Liver (tissue), 10 donors: ENCODE measurements at places on chromosomes 5 and 9. TPM values are rescaled to one million over a fixed set of nuclear protein-coding genes. Genes with fewer than 3 reads are reported as not detected.
A peak's percentile ranks its signal among the peaks of the same experiment; 100 is the strongest.

- DNase-seq, result no peak
Observed at GRCh38 chr5:139763930-139764791, 31.4 kb upstream of the PSD2 start.

Gene GRXCR2
- not detected for polyA plus RNA-seq

GRCh38 chr9:71895117-71895516 is 15.9 kb downstream of the ABHD17B start:
- DNase-seq, result no peak

Gene GABBR2
- polyA plus RNA-seq, result 0.03 TPM

Gene SNCB
- polyA plus RNA-seq, result not detected

DNA sequence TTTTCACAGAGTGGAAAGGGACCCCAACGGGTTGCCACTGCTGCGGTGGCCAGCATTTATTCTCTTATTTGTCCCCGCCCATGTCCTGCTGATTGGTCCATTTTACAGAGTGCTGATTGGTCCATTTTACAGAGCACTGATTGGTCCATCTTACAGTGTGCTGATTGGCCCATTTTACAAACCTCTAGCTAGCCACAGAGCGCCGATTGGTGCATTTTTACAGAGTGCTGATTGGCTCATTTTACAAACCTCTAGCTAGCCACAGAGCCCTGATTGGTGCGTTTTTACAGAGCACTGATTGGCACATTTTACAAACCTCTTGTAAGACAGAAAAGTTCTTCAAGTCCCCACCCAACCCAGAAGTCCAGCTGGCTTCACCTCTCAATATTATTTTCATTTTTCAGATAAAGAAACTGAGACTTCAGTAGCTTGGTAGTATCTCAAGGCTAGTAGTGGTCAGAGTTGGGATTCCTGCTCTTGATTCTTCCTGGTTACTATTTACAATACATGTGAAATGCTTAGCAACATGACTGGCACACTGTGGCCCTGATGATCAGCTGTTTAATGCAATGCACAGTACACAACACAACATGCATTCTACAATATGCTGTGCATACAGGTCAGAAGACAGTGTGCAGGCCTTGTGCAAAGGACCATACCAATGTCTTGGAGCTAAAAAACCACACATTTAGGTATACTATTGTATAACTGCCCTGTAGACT is 63.6 kb upstream of the BOD1 start:
- no peak for DNase-seq

Gene TEX48
- not detected for polyA plus RNA-seq

Gene FOXD1
- not detected for polyA plus RNA-seq

DNA sequence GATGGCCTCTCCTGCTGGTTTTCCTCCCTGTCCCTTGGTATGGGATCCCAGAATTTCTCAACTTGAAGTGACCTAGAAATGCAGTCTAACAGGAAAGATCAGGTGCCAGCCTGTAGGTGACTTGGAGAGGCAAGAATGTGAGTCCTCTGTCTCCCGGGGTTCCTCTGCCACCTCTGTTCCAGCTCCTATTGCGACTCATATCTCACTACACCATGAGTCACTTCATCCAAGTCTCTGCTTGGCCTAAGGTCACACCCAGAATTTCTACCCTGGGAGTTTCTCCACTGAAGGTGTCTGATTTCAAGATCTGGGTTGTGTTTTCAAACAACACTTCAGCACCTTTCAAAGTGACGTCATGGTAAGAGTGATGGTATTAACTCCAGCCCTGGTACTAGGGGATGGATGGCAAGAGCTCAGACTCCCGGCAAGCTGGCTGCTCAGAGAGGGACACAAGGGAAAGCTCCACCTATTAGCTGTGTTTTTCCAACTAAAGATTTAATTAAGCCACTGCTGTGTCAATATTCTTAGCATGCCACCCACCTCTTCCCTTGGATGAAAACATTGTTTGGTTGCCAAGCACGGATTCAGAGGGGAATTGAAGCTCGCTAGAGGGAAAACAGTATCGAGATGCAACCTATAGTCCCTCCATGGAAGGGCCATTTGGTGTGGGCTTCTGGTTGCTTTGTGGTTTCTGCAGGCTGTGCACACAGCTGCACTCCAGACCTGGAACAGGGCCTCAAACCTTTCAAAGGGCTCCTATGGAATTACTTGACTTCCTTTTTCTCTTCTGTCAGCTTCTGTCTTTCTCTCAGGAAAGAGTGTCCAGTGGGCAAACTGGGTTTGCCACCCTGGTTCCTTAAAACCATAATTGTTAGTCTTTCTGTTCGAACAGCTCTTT is 205.7 kb downstream of the GAS1 start:
- DNase-seq, result no peak

DNA sequence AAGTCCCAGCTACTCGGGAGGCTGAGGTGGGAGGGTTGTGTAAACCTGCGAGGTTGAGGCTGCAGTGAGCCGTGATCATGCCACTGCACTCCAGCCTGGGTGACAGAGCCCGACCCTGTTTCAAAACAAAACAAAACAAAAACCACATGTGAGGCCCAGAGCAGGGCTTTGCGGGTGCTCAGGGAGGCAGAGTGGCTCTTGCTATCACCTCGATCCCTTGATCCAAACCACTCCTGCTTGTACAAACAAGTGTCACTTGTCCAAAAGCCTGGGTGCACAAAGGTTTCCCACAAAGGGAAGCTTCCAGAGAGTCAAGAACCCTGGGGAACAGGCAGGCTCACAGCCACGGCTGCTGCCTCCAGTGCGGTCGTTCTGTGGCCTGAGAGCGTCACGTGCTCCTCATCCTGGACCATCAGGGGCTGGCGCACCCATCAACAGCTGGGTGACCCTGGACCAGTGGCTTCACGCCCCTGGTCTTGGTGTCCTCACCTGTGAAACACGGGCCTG is 162.7 kb downstream of the C9orf50 start:
- no peak for DNase-seq

Gene CER1
- polyA plus RNA-seq, result not detected

Gene C9orf153
- polyA plus RNA-seq, result 0.26 TPM

- DNase-seq, result no peak
Observed at GRCh38 chr5:124825250-124825982, 79.0 kb upstream of the ZNF608 start.

DNA sequence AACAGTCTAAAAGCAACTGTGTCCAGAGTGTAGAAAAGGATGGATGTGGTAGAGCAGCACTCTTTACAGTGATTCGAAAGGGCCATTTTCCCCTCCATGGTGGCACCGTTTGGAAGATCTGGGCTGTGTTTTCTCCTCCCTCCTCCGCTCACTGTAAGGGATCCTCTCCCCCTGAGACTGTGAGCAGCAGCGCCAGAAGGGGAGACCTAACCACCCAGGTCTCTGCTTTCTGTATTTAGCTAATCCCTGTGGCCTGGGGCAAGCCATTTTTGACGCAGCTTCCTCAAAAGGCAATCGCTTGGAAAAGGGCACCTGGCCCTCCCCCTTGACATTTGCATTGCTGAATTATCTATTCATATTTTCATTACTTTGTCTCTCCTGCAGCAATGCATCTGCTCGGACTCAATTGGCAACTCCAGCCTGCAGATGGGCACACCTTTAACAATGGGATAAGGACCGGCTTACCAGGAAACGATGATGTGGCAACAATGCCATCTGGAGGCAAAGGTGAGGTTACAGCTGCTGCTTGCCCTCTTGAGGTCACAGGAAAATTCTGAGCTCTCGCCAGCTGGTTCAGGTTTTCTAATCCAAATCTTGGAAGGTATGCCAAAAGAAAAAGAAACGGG is 244.3 kb upstream of the WWC1 start:
- DNase-seq, result peak; percentile 40

- DNase-seq, result no peak
Observed at GRCh38 chr5:79846198-79846521, 144.9 kb downstream of the MTX3 start.

Gene SLC46A2
- 0.01 TPM for polyA plus RNA-seq

- DNase-seq, result no peak
Observed at GRCh38 chr9:18536554-18536953, 62.6 kb downstream of the ADAMTSL1 start.

Gene PCDHA9
- polyA plus RNA-seq, result not detected

DNA sequence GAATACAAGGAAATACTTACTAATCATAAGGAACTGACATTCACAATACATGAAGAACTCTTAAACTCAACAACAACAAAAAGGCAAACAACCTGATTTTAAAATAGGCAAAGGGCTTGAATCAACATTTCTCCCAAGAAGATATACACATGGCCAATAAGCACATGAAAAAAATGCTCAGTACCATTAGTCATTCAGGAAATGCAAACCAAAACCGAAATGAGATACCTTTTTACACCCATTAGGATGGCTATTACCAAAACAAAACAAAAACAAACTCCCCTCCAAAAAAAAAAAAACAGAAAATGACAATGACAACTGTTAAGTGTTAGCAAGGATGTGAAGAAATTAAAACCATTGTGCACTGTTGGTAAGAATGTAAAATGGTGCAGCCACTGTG is 104.1 kb upstream of the ZNF462 start:
- no peak for DNase-seq

- DNase-seq, result no peak
Observed at GRCh38 chr5:143019614-143020515, 249.7 kb downstream of the ARHGAP26 start.

Gene CCDC192
- polyA plus RNA-seq, result not detected

- DNase-seq, result no peak
Observed at GRCh38 chr5:172385707-172386106, 68.6 kb downstream of the SH3PXD2B start.

Gene NOP16
- 41.2 TPM for polyA plus RNA-seq

GRCh38 chr5:119321569-119322311 is 34.1 kb upstream of the TNFAIP8 start:
- no peak for DNase-seq

- DNase-seq, result no peak
Observed at GRCh38 chr9:135622415-135623020, 16.8 kb downstream of the GLT6D1 start.

Gene PDZD2
- 1.1 TPM for polyA plus RNA-seq

Gene INSL4
- polyA plus RNA-seq, result not detected

Gene TICAM2
- polyA plus RNA-seq, result 1.5 TPM

DNA sequence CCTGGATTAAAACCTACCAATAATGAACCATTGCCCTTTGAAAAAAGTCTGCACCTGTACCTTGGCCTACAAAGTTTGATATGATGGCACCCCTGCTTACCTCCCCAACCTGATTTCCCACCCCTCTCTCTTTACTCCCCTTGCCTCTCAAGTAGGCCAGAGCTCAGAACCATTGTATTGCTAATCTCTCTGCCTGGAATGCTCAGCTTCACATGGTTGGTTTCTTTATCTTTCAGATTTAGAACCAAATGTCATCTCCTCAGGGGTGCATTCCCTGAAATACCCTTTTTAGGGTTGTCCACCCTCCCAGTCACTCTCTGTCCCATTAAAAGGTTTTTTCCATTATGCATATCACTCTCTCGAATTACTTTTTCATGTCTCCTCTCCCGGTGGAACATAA is 116.6 kb upstream of the VCAN start:
- DNase-seq, result no peak

Gene DRD1
- not detected for polyA plus RNA-seq

DNA sequence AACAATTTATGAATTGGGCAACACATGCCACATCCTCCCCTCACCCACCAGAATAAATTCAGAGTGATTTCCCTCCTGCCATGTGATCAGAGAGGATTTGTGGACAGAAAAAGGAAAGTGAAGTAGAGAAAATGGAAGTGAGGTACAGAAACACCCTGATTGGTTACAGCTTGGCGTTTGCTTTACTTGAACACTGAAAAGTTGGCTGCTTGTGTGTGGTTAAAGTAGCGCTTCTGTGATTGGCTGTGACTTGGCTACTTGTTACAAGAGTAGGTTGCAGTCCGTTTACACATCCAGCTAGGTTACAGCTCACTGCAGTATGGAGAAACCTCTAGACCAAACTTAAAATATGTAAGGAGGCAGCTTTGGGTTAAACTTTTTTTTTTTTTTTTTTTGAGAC is 205.2 kb upstream of the ZNF608 start:
- no peak for DNase-seq

Gene KCTD16
- 0.01 TPM for polyA plus RNA-seq

- DNase-seq, result no peak
Observed at GRCh38 chr5:121182788-121183490, 668.7 kb upstream of the FTMT start.

DNA sequence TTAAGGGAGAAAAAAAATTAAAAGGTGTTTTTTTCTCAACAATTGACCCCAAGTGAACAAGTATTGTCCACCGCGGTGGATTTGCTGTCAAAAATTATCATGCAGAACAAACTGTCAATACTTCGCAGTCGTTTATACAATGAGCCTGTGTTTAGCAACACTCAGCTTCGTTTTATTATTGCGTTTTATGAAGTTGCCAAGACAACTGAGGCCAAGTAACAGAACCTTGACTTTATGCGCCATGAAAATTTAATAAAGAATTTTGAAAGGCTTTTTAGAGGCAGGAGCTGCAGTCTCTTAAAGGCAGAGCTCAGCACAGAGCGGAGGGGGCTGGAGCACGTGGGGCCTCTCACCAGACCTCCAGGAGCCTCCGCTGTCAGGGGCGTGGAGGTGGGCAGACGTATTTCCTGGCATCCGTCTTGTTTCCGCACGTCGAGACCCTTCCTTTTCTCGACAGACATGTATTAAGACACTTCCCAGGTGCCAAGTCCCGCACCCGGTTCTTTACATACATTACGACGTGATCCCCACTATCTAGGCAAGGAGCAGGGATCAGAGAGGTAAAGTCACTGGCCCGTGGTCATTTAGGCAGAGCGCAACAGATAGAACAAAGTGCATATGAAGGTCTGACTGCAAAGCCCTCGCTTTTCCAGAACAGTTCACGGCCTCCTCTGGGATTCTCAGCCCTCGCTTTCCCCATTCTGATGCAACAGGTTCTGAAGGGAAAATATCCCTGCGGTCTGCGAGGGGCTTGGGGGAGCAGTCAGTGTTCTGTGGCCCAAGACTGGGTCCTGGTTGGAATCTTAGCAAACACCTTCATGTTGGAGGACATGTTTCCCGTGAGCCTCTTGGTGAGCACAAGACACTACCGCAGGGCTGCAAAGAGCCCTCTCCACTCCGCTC is 164.4 kb downstream of the DAB2IP start:
- DNase-seq, result no peak

GRCh38 chr9:105143136-105143430 is 101.4 kb upstream of the SLC44A1 start:
- DNase-seq, result no peak

DNA sequence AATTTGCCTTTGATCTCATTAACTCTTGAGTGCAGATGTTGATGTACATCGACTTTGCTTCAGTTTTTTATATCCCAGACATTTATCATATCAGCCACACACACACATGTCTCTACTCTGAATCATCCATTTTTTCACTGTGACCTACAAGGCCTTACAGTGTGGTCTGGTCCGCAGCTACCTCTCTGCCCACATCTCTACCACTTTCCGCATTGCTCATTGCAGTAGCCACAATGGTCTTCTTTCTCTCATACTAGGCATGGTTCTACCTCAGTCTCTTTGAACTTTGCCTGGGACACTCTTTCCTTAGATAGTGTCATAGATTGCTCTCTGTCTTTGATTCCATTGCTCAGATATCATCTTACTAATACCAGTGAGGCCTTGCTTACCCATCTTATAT is 87.9 kb upstream of the FSD1L start:
- no peak for DNase-seq
